ENCODE measurements at places on chromosomes 7 and 10. TPM values are rescaled to one million over a fixed set of nuclear protein-coding genes. Genes with fewer than 3 reads are reported as not detected.

DNA sequence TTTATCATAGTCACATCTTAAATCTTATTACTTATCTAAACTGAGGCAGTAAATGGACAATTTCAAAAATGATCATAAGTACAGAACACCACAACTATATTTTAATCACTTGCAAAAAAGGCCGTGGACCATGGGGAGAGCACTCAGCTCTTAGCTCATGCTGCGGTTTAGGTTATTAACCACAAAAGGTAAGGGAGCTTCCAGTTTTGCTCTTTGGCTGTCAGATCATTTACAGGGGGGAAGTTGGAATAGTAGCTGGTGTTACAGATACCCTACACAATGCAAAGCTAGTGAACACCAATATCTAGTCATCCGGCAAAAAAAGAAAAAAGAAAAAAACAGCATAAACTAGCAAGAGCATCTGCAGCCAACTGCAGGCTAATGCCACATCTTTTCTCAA lies 147.0 kb downstream of the BBS9 start:
- no peak for DNase-seq

SLC26A3 gene
- not detected for total RNA-seq

DNA sequence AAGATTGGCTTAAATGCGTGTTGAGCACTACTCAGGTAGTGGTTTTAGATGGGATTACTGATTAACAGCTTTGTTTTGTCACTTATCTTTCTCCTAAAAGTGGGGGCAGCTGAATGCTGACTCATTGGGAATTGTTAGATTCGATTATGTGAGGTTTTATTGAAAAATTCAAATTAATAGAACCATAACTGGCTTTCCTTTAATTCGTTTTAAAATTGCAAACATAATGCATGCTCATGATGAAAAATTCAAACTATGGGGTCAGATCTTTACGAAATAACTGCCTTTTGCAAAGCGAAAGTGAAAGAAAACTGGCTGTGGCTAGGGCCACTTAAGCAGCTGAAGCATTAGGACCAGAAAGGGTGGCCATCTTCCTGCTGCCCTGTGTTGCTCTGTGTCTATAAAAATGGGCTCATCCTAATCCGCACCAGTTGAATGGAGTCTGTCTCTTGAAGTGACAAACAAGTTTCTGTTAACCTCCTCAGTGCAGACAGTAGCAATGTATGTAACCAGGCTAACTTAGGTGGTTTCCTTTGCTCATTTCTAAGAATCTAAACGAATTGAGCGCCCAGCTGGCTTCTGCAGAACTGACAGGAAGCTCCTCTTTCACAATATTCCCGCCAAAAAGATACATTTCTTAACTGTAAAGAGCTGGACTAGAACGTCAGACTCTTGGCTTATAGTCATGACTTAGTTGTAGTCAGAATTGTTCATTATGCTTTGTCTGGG lies 27.8 kb downstream of the DENND10 start:
- no peak for DNase-seq

- no peak for DNase-seq
Measured at GRCh38 chr10:120436439-120437112, 20.5 kb upstream of the PLPP4 start.

MCMBP gene
- 85.1 TPM for total RNA-seq

Data from omental fat pad (tissue), 4 donors.